ENCODE measurements at places on chromosomes 6 and 20. TPM values are rescaled to one million over a fixed set of nuclear protein-coding genes. Genes with fewer than 3 reads are reported as not detected.
A peak's percentile ranks its signal among the peaks of the same experiment; 100 is the strongest.

GRCh38 chr6:129312880-129313279 lies 397.1 kb downstream of the ARHGAP18 start:
- DNase-seq, result peak; percentile 78

GRCh38 chr6:33590531-33591198 lies 10.6 kb upstream of the BAK1 start:
- DNase-seq, result no peak

DNA sequence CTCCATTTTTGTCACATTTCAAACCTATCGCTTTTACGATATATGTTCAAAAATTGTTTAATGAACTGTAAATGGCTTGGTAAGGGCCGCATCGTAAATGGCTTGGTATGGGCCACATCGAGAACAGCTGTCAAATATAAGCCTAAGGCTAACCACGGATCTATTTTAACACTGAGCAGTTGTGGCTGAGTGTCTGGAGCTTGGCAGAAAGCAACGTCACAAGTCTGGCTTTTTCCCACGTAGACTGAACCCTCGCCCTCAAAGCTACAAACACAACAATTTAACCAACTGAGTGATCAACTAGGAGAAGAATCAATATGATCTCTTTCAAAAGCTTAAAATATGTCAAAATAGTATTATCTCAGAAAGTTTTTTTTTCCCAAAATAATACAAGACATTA lies 71.4 kb upstream of the PRSS16 start:
- peak; percentile 67 for DNase-seq

The MYLK4 gene
- total RNA-seq, result under 0.01 TPM

The C20orf141 gene
- not detected for total RNA-seq
